H4 (cell line): ENCODE measurements at places on chromosomes 16 and 17. TPM values are rescaled to one million over a fixed set of nuclear protein-coding genes. Genes with fewer than 3 reads are reported as not detected.

The NACA2 gene
- total RNA-seq: not detected in 2 replicates

- no peak for DNase-seq
These were observed 9.8 kb downstream of the RHOT1 start for GRCh38 chr17:32152130-32152529.

DNA sequence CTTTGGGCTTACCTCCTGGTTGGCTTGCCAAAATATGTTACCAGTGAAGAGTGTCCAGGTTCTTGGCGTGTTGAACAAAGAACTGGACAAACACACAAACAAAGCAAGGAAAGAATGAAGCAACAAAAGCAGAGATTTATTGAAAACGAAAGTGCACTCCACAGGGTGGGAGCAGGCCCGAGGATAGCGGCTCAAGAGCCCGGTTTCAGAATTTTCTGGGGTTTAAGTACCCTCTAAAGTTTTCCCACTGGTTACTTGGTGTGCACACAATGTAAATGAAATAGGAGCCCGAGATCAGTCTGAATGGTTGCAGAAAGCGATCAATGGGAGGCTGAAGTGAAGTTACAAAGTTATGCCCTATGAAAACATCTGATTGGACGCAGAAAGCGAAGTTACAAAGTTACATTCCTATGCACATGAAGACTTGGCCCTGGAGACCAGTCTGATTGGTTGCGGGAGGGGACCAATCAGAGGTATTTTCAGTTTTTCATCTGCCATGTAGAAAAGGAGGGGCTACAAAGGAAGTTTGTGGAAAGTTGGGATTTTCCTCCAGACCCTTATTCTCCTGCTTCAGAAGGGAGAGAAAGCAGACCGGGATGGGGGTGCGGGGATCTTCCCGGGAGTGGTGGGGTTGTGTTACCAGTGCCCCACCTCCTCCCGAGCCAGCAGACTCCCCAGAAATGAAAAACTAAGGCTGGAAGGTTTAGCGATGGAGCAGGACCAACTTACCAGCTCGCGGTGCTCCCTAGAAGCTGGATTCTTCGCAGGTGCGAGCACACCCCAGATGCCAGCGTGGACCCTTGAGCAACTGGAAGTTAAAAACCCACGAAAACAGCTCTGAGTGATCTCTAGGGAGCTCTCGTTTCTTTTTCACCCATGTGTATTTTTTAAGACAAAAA, at the start of gene SLFN12:
Gene SLFN12, minus strand, starts transcription at position 325 of the 899 bp plus-strand sequence. CDS start 9,472 bp downstream, outside the sequence.
- DNase-seq: peak; percentile 92

DNA sequence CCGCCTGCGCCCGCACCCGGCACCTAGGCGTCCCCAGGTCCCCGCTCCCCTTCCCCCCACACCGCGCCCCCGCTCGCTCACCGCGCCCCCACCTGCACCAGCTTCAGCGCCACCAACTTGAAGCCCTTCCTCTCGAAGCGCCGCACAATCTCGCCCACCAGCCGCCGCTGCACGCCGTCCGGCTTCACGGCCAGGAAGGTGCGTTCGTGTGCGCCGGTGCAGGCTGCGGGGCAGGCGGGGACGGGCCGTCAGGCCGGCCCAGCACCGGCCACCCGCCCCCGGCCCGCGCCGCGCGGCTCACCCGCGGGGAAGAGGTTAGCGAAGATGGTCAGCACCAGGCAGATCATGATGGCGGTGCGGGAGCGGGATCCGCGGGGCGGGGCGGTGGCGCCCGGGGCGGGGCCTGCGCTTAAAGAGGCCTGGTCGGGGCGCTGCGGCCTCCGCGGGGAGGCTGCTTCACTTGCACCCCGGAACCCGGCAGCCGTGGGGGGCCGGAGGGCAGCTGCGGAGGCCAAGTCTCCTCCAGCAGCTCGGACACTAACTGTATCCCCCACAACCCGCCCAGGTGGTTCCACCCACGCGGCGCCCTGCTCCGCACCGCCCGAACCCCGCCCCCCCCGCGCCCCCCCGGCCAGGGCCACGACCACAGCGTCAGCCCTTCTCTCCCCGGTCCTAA, at the start of gene NME3:
Gene NME3, minus strand, starts transcription at position 356 of the 676 bp plus-strand sequence. Its CDS starts 9 bp downstream, at position 347.
- DNase-seq: no peak

GRCh38 chr16:27318392-27319256, 4.8 kb downstream of the IL4R start:
- no peak for DNase-seq

DNA sequence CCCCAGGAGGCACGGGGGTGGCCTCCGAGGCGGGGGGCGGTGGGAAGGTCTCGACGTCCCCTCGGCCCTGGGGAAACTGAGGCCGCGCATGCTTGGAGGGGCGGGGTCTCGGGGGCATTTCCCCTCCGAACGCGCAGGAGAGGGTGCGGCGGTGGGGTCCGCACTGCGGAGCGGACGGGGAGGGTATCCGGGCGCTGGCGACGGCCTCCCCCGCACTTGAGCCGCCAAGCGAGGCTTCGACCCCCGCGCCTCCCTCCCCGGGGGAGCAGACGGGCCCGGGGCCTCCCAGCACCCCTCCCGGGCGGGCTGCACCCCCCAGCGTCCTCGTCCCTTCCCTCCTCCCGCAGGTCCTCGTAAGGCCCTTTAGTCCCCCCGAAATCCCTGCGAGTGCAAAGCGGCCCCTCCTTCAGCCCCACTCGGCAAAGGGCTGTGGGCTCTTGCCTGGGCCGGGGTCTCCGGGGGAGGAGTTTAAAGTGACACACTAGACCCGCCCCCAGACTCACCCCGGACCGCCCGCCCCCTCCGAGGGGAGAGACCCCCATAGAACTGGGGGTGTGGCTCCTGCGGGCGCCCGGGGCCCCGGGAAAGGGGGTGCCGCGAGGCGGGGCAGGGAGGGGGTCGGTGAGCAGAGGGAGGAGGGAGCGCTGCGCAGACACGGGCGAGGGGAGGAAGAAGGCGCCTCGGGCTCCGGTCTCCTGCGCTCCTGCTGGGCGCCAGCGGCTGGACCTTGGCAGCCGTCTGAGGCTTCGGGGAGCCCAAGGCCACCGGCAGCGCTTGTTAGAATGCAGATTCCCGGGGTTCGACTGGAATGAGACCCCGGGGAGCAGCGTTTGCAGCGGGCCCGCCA, 632 bp downstream of the BAIAP3 start:
- DNase-seq: no peak

The CPNE2 gene
- 34.5 and 39.2 TPM in 2 replicates for total RNA-seq

The PRSS8 gene
- total RNA-seq: 0.04 TPM in 1 of 2 replicates, not detected in the other

DNA sequence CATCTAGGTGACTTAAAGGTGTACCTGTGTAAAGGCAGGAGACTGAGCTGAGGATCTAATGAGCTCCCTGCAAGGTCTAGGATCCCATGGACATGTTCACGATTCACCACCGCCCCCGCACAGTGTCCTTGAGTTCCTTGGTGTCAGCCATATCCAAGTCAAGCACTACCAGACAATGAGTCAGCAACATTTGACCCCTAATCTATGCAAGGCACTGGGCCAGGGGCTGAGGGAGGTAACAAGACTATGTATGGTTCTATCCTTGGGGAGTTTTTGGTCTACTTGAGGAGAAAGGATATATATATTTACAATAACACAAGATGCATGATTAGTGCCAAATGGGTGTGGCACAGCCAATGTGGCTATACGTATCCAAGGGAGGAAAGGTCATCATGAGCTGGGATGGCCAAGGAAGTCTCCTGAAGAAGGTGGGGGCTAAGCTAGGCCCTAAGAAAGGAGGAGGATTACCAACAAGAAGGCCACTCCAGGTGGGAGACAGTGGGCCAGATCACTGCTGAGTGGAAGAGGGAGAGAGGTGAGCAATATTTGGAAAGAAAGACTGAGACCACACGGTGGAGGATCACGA, 35.0 kb downstream of the ITGB3 start:
- peak; percentile 40 for DNase-seq

DNA sequence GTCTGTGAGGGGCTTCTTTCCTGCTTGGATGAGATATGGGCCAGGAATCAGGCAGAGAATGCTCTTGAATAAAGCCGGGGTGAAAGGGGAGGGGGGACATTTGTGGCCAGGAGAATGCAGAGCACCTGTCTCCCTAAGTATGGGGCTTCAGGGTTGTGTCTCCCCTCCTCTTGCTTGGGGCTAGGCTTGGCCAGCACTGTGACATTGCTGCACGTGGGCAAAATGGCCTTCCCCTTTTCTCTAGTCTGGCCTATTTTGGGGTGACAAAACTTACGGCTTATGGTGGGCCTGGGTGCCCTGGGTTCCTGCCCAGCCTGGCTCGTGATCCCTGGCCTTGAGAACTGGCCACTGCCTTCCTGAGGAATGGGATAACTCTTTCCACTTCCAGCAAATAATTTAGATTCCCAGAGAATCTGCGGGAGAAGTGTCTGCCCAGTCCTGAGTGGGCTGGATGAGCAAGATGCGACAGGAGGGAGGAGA, 5.6 kb downstream of the NFE2L1 start:
- no peak for DNase-seq

The PKMYT1 gene
- 19.9 and 26.0 TPM in 2 replicates for total RNA-seq

GRCh38 chr17:69581061-69581961, 166.8 kb downstream of the MAP2K6 start:
- peak; percentile 89 for DNase-seq

DNA sequence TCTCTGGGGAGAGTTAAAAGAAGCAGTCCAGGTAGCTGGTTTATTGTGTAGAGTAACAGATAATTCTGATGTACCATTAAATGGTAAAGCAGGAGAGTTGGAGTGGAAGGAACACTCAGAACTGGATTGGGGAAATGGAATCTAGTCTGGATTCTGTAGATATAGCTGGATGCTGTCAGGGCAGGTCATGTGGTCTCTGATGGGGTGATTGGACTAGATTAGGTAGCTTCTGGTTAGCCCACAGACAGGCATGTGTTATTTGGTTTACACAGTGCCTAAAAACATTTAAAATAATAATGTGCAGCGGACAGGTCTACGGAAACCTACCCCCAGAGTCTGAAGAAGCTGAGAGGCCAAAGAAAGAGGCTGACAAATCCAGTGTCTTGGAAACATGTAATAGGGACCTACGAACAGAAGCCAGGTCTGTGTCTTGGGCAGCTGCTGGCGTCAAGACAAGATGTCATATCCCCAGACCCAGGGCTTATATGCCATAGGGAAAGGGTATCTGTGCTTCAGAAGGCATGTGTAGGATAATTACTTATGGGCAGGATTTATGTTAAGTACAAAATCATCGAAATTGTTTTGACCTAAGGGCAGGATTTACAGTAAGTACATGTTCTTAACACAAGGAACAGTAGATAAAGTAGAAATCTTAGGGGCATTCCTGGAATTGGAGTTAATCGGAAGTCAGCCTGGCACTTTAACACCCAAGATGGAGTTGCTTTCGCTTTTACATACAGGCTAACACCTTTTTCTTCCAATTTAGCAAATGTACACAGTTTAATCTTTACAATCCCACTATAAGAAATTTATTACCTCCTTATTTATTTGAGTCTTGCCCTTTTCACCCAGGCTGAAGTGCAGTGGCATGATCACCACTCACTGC, 12.4 kb downstream of the LUC7L3 start:
- no peak for DNase-seq

The SCIMP gene
- not detected in 2 replicates for total RNA-seq

GRCh38 chr17:55407641-55408566, 13.7 kb downstream of the MMD start:
- no peak for DNase-seq

The NOG gene
- 0.78 and 1.2 TPM in 2 replicates for total RNA-seq

GRCh38 chr16:22710326-22710725, 103.6 kb upstream of the HS3ST2 start:
- no peak for DNase-seq

- no peak for DNase-seq
These were observed 1.9 kb downstream of the ENDOV start for GRCh38 chr17:80416940-80417293.

DNA sequence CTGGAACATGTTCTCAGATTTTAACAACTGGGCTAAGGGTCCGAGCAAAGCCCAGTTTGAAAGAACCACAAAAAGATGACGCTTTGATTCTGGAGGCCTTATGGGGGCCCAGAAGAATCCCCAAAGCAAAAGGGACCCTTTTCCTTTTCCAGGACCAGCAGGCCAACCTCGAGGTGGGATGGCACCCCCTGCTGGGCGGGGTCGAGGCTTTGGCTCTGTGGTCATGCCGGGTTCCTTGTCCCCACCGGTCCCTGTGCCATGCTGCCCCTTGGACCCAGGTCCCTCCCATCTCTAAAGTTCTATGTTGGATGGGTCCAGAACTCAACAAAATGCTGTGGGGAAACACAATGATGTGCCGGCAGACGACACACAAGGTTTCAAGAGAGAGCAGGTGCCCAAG, 30.9 kb downstream of the TMEM204 start:
- DNase-seq: no peak

- DNase-seq: peak; percentile 43
These were observed 40.9 kb downstream of the RFFL start for GRCh38 chr17:35022536-35023063.

The DNASE1L2 gene
- total RNA-seq: 0.10 TPM in 1 of 2 replicates, not detected in the other

The VAT1L gene
- 6.1 and 6.4 TPM in 2 replicates for total RNA-seq

The XYLT1 gene
- 7.1 and 8.3 TPM in 2 replicates for total RNA-seq

The SLC6A2 gene
- not detected in 2 replicates for total RNA-seq

The SLC35G6 gene
- total RNA-seq: not detected in 2 replicates

DNA sequence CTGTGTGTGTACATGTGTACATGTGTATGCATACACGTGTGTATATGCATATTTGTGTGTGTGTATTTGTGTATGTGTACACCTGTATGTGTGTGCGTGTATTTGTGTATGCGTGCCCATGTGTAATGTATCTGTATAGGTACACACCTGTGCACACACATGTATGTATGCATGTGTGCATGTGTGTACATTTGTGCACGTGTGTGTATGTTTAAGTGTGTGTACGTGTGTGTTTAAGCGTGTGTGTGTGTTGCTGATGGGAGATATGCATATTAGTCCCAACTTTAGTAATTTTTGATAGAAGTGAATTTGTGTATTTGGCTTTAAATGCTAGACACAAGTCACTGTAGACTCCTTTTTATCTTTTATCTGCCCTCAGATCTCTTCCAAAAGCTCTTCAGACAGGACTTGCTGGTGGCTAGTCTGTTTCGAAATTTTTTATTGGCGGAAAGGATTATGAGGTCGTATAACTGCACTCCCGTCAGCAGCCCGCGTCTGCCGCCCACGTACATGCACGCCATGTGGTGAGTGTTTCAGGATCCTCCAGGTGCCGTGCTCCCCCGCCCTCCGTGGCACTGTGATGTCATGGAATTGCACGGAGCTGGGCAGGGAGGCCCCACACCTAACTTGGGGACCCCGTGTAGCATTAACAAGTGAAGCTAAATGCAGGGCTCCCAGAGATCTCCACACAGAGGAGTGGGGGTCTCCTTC, 168.8 kb upstream of the CHMP6 start:
- peak; percentile 81 for DNase-seq
